ENCODE measurements at places on chromosomes 5 and 9. TPM values are rescaled to one million over a fixed set of nuclear protein-coding genes. Genes with fewer than 3 reads are reported as not detected.

GRCh38 chr9:133106511-133107244 is 14.4 kb downstream of the RALGDS start:
- no peak for DNase-seq

- no peak for DNase-seq
Observed at GRCh38 chr9:117521293-117521692, 106.4 kb upstream of the ASTN2 start.

DNA sequence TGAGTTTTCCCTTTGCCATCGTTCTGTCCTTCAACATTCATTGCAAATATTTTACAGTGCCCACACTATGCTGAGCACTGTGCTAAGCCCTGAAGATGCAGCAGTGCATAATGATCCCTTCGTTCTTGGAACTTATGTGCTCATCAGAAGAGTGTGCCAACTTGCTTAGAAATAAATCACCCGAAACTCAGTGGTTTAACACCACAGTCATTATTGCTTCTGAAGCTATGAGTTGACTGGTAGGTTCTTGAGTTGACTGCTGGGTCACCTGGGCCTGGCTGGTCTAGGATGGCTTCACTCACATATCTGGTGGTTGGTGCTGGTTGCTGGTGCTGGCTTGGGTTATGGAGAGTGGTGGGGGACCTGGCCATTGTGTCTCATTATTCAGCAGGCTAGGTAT is 20.9 kb downstream of the PCSK5 start:
- DNase-seq: no peak

DNA sequence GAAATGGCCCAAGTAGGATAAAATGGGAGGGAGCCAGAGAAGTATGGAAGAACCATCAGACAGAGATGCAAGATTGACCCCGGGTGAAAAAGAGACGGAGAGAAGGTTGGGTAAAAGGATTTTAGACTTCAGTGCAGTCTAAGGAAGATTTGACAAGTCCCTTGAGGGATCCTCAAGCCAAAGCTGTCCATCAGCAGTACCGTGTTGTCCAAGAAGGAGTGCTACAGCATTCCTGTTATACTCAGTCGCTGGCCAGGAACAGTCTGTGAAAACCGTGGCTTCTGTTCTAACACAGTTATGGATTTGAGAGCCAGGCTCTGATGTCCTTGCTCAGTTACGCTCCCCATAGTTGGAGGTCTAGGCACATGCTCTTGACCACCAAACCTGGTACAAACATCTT is 383.9 kb upstream of the DAB2 start:
- DNase-seq: no peak

The DDX4 gene
- not detected for total RNA-seq

The LVRN gene
- 0.58 TPM for total RNA-seq

Data from epithelial cell of proximal tubule (primary cell).